ENCODE measurements at places on chromosomes 6 and 20.

- DNase-seq = no peak
These were observed 23.1 kb upstream of the MRGBP start for GRCh38 chr20:62772990-62773844.

DNA sequence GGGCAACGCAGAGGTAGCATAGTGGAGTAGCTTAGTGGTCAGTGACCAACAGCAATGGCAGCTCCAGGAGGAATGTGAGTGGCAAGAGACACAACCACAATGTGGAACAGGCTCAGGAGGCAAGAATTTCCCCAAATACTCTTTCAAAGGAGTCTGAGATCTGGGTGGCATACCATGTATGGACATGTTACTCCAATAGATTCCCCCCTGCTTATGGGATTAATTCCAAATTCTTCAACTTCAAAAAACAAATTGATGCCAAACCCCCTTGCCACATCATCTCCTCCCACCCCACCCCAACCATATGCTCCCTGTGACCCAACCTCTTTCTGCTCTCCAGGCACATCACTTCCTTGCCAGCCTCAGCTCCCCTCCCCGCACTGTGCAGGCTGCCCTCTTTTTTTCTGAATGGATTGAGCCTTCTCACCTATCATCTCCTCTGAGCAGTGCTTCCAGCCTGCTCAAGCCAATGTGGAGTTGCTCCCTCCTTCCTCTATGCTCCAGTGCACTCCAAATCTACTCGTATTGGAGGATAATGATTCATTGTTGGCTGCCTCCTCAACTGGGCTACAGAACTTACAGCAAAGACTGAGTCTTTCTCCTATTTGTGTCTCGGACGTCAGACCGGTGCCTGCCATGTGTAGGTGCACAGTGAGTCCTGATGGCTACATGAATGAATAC lies 93.0 kb upstream of the CEP85L start:
- no peak for DNase-seq

DNA sequence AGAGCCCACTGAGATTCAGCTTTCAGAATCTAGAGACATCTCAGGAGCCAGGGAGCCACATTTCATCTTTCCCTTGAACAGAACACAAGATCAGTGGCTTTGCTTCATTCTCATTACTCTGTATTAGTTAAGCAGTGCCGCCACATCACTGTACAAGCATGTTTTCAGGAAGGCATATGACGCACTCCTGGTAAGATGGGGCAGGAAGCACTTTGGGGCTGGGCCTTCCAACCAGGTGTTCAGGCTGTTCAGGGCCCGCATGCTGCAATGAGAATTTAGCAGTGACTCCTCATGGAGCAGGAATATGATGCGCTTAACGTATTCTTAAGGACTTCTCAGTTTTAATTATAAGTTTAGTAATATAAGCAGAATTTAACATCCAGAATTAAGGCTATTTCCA lies 29.7 kb upstream of the GNRH2 start:
- DNase-seq = no peak

- DNase-seq = no peak
These were observed 272.0 kb upstream of the SULF2 start for GRCh38 chr20:48057251-48057650.

DNA sequence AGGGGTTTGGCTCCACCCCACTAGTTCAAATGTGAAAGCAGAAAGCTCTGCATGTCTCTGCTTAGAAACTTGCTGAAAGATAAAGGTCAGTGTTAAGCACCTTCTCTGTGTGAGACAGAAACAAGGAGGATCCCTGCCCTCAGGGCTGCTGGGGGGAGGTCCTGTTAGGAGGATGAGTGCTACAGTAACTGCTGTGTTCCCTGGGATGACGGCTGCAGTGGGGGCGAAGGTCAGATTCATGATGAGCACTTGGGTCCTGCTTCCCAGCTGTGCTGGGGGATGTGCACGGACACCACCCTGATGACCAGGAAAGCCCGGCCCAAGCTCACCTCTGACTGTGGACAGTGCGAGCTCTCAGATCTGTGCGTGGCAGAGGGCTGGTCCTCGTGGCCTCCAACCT lies 252.6 kb downstream of the DLL1 start:
- DNase-seq = no peak

DNA sequence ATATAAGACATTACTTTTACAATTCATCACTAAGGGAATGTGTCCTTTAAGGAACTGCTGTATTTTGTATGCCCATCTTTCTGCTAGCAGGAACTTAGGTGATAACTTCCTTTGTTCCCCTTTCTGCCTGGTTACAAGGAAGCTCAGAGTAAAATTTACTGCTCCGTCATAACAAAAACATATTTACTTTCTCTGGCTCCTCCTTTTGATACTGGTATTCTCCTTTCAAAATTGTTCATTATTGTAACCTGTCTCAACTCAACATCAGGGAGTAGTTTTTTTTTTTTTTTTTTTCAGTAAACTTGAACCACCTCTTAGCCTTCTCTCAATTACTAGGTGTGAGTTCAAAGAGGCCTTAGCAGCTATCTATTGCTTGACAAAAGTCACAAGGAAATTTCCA lies 37.1 kb downstream of the RIPOR2 start:
- no peak for DNase-seq

- no peak for DNase-seq
These were observed 26.0 kb downstream of the MYLIP start for GRCh38 chr6:16154904-16155303.

DNA sequence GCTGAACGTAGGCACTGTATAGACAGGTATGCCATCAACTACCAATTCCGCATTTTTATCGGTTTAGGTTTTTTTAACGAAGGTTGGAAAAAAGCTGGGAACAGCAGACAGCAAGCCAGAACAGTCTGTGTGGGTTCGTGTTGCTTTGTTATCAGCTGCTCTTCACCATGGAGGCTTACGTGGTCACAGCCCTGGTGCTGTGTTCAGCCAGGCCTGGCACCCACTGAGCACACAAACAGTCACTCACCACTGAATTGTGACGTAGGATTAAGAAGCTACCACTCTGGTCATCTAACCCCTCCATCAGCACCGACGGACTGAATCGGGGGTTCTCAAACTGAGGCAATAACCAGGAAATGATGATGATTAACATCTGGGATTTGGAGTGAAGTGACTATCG lies 13.2 kb downstream of the FAM210B start:
- no peak for DNase-seq

GRCh38 chr6:143970456-143971218 lies 37.4 kb downstream of the PLAGL1 start:
- no peak for DNase-seq

DNA sequence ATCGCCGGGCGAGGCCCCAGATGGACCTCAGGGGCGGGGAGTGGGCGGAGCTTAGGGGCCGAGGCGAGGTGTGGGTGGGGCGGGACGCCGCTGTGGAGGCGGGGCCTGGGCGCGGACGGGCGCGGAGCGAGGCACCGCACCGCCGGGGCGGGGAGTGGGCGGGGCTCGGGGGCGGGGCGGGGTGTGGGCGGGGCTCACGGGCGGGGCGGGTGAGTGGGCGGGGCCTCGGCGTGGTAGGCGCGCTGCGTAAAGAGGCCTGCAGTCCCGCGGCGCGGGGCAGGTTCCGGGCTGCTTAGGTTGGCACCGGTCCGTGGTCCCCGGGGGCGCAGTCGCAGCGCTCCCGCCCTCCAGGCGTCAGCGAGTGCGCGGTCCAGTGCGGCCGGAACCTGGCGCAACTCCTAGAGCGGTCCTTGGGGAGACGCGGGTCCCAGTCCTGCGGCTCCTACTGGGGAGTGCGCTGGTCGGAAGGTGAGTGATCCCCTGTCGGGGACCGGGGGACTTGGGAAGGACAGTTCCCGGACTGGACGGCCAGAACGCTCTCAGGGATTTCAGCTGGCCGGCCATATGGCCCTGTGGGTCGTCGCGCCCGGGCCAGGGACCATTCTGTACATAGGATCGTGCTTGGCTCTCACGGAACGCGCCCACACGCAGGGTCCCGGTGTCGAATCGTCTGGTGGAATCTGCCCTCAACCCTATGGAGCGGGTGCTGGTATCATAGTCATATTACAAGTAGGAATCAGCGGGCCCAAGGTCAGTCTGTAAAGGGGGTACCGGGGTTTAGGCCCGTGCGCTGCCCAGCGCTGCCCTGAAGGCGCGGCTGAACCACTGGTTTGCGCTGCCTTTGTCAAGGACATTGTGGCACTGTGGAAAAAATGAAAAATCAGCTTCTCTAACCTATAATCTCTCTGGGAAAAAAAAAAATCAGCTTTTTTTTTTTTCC lies at the start of gene NQO2:
Gene NQO2 (plus strand): TSS at position 277 of the 940 bp plus-strand sequence. CDS start 6,659 bp downstream, outside the sequence.
- peak; percentile 87 for DNase-seq

GRCh38 chr20:50107796-50108331 lies 5.1 kb downstream of the UBE2V1 start:
- DNase-seq = no peak
